ENCODE measurements at places on chromosomes 2 and 18.

GRCh38 chr2:232574674-232575403, 24.4 kb downstream of the EIF4E2 start:
- peak; percentile 23 for DNase-seq

- DNase-seq: peak; percentile 35
These were observed 80.6 kb downstream of the CLIP4 start for GRCh38 chr2:29195796-29196195.

- no peak for DNase-seq
These were observed 190.4 kb upstream of the CCDC150 start for GRCh38 chr2:196449083-196449482.

DNA sequence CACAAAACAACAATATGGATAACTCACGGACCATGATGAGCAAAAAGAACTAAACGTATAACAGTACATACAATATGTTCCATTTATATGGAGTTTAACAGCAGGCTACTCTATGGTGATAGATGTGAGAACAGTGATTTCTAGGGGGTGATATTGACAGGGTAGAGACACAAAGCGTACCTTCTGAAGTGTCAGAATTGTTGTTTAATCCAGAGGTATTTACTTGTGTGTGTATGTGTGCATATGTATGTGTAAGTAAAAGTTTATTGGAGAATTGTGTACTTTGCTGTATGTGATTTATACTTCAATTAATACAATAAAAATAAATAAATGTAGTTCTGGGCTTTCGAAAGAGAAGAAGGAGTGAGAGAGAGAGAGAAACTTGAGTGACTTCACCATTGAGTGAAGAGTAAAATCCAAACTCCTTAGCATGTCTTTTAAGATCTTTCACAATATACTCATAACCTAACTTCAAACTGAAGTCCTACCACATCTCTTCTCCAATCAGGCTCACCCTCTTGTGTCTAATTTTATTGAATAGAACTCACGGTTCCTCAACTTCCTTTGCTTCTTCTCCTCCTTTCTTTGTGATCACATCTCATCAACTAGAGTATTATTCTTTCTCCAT, 126.0 kb upstream of the KLF7 start:
- DNase-seq: no peak

- peak; percentile 8 for DNase-seq
These were observed 122.1 kb downstream of the TMEM17 start for GRCh38 chr2:62383846-62384245.

DNA sequence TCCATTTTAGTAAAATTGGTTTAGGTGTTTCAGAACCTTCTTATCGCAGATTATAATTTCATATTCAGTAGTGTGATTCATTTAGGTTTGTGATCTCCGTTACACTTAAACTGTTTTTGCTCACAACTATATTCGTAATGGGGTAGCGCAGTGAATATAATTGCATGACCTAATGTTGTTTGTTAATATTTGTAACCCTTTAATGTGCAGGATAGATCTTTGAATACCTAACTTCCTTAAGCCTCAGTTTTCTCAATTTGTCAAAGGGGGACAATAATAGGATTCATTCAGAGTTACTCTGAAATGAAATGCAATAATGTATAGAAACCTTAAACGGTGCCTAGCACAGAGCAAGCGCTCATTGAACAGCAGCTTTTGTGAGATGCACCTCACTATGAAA, 558 bp upstream of the ZDBF2 start:
- no peak for DNase-seq

- DNase-seq: peak; percentile 85
These were observed 7.3 kb upstream of the EN1 start for GRCh38 chr2:118854507-118855345.

DNA sequence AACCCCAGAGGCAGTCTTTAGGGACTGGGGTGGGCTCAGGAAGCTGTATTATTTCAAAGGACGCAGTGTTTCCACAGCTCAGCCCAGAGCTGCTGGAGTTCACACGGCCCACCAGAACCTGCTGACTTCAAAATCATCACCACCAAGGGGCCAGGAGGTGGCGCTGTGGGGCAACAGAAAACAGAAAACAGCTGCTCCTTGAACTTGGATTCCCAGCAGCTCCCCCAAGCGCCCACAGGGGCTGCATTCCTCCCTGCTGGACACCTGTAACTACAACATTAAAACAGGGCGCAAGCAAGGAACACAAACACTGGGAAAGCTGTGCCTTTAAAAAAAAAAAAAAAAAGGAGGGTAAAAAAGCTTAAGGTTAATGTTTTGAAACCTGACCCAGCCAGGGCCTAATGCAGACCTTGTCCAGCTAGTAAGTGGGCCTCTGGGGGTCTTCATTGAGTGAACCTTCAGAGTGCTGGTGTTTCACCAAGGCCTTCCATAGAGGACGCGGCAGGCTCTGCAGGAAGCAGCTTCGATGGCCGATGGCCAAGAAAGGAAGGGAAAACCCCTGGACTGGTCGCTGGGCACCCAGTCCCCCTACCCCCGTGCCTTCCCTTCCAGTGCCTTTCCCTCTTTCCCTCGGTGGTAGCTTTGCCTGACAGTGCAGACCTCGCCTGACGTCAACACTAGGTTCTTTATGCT, 25.9 kb downstream of the MLPH start:
- DNase-seq: peak; percentile 87

- DNase-seq: no peak
These were observed 97.4 kb downstream of the DIS3L2 start for GRCh38 chr2:232058931-232059330.

Measured in fibroblast of skin of right biceps (primary cell).